ENCODE measurements at places on chromosomes 3 and 15.
A peak's percentile ranks its signal among the peaks of the same experiment; 100 is the strongest.

DNA sequence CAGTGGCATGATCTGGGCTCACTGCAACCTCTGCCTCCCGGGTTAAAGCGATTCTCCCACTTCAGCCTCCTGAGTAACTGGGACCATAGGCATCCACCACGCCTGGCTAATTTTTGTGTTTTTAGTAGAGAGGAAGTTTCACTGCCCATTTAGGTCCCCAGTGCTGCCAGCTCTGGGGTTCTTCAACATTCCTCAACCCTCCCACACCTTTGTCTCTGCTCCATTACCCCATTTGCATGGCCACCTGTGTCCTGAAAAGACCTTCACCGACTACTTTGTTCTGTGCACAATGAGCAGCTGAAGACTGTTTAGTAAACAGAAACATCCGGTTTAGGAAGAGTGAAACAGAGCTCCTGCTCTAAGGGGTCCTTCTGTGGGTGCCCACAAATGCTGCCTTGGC lies 92.0 kb downstream of the FAM43A start:
- DNase-seq, result peak; percentile 22

DNA sequence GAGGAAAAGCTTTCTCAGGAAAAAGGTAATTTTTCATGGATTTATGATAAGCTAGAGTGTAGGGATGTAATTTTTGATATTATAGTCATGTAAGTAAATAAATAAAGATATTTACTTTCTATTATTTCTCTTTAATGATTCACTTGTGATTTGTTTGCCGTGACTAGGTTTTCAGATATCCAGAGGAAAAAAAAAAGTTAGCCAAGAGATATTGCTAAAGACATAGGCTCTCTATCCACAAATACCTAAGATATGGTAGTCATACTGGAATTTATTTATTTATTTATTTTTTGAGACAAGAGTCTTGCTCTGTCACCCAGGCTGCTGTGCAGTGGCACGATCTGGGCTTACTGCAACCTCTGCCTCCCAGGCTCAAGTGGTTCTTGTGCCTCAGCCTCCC lies 59.9 kb downstream of the AP4E1 start:
- no peak for DNase-seq

DNA sequence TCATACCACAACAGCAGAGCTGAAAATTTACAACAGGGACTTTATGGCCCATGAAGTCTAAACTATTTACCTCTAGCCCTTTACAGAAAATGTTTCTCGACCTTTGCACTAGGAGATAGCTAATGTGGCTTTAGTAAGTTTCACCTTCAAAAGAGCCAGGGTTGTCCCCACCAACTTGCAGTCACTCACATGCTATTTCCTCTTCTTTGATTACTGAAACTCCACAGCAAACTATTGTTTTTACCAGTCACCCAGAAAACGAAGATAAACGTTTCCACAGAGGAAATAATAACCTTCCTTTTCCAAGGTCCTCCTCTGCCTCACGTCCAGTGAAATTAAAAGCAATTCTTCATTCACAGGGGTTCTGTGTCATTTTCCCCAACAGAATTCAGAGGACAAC lies 48.2 kb downstream of the WWTR1 start:
- no peak for DNase-seq

GRCh38 chr3:52873433-52874159 lies 23.8 kb downstream of the STIMATE start:
- no peak for DNase-seq

DNA sequence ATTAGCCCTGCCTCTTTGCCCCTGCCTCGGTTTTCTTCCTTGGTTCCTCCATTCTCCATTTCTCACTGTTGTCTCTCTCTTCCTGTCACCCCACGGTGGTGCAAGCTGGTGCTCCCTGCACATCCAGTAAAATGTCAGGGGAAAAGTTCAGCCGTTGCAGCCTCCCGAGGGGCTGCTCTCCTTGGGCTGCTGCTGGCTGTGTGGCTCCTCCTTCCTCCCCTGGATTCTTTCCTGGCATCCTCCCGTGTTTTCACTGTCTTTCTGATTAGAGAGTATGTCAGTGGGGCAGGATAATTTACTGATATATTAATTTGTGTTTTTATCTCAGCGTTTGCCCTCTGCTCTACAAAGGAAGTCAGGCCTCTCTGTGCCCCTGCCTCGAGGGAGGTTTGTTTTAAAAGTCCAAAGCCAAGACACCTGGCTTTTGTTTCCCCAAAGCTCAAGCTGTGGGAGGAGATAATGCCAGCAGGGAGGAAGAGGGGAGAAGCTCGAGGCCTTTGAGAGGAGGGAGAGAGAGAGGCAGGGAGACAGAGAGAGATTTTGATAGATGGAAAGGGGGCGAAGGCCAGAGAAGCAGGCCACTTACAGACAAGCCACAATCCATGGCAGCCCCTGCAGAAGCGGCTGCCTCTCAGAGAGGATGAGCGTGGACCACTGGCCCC lies 150.3 kb upstream of the NR2F2 start:
- DNase-seq, result no peak

DNA sequence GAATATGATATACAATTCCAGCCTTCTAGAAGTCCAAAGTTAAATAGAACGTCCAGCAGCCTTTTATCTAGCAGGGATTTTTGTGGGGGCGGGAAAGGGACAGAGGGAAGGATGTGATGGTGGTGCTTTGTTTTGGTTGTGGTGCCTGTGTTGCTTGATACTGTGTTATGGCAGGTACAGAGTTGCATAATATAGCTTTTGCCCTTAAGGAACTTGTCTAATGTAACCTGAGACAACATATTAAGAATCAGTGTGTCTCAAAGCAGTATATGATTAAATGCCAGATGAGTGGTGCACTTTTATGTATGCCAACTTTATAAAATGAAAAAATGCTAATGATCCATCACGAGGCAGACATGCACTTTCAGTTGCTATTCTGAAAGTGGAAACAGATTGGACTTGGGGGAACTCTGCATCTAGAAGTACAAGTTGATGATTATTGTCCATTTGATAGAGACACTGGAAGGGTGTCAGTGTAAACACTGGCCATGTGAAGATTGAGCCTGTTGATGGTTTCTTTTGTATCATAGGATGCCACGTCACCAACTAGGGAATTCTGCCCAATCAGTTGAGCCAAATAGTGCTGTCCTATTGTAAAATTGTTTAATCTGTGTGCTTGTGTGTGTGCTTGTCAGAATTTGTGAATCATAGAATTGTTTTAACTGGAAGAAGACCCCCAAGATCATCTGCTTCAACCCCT lies 23.0 kb downstream of the NEO1 start:
- DNase-seq, result no peak

DNA sequence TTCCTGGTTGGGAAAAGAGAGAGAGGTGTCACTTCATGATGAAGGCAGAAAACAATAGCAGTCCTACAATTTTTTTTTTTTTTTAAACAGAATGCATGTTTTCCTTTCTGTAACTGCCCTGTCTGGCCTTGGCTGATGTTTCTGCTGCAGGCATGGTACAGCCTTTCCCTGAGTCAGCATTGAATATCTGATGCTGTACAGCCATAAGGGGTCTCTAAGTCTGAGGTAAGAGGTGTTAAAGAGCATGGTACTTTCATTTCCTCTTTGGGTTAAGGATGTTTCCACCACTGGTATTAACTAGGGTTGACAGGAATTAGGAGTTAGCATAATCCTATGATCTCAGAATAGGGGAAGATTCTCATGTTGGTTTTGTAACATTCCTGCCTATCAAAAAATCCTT lies 147.4 kb downstream of the CHST2 start:
- no peak for DNase-seq

- no peak for DNase-seq
Measured at GRCh38 chr3:114417675-114418074, 123.8 kb downstream of the TIGIT start.

GRCh38 chr3:34567266-34567665 lies 768.8 kb downstream of the PDCD6IP start:
- no peak for DNase-seq

DNA sequence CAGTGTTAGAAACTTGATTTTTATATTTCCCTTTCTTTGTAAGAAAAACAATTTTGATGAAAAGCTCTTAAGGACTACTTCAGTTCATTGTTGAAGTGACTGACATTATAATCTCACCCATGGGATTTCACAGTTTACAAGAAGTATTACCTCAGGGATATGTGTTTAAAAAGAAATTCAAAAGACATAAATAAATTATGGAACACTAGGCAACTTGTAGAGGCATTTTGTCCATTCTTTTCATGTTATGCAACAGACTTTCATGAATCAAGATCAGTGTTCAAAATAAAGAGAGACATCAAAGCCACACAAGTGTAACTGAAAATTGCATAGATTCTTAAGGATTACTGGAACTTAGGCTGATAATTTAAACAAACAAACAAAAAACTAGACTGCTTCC lies 196.8 kb upstream of the AGTR1 start:
- no peak for DNase-seq

GRCh38 chr3:14174483-14174882 lies 3.9 kb downstream of the XPC start:
- no peak for DNase-seq

GRCh38 chr3:117633207-117633606 lies 923.6 kb downstream of the TUSC7 start:
- DNase-seq, result no peak

DNA sequence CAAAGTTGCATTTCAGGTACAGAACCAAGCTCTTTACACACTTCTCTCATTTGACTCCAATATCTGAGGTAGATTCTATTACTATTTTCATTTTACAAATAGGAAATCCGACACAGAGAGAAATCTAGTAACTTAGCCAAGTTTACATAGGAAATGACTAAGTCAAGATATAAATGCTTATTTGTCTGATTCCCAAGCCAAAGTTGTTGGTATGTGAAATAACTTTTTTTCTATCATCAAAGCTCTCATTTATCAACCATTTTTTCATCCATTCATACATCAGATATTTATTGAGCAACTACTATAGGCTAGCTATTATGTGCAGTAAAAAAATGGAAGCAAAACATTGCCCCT lies 89.2 kb upstream of the MITF start:
- no peak for DNase-seq

DNA sequence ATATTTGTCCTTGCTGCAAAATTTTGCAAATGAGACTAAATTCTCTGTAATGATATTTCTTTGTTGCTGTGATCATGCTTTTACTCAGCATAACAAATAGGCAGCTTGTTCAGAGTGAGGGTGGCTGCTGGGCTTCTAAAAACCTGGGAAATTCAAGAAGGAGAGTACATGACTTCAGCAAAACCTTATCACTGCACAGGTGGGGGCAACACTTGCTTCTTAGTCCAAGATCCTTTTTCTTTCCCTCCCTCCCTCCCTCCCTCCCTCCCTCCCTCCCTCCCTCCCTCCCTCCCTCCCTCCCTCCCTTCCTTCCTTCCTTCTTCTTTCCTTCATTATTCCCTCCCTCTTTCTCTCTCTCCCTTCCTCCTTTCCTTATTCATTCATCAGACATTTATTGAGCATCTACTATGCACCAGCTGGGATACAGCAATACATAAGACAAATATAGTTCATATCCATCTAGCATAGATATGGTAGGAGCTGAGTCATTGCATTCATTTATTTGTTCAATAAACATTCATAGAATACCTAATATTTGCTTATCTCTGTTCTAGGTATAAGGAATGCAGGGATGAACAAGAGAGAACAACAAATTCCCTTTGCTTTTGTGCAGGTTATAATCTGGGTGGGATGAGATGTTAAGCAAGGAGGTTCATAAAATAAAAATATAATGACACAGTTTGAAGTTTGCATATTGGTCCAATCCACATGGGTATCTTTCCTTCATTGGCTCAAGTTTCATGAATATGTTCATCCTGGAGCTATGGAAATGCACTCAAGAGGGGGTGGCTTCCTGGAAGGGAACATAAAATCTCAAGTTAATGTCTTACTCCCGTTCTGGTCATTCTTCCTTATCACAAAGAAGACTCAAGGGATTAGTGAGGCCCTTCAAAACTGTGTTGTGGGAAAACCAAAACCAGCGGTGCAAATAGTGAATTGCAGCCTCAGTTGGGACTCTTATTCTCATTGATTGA lies 210.7 kb downstream of the PDCD6IP start:
- no peak for DNase-seq

GRCh38 chr3:131907796-131908195 lies 127.0 kb downstream of the CPNE4 start:
- DNase-seq, result no peak

- peak; percentile 88 for DNase-seq
Measured at GRCh38 chr3:184338511-184338945, 1.1 kb downstream of the FAM131A start.

GRCh38 chr3:11690863-11691766 lies 47.4 kb upstream of the VGLL4 start:
- DNase-seq, result no peak

GRCh38 chr3:113253702-113254101 lies 42.3 kb downstream of the BOC start:
- DNase-seq, result no peak

DNA sequence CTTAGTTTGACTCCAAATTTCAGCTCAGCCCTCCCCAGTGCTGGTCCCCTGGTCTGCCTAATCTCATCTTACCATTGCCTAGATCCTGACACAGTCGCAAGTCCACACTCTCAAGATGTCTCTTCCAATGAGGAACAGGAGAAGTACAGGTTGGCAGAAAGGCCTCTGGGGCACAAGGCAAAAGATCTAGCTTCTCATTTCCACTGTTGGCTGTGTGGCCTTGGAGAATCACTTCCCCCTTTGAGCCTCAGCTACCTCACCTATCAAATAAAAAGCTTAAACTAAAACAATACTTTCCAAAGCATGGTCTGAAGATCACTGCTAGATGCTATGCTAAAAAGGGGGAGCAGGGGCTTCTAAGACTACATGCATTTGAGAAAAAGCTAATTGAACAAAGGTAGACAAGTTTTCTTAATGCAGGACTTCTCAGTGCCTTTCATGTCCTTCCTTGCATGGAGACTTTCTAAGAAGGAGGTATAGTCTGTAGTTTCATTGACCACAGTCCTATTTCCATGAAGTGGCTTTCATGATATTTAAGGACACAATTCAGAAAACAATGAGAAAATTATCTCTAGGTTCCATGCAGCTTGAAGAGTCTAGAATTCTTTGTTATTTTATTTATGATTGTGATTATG lies 118.0 kb upstream of the RAD18 start:
- no peak for DNase-seq

- DNase-seq, result no peak
Measured at GRCh38 chr15:52098323-52098722, 14.3 kb downstream of the BCL2L10 start.

GRCh38 chr3:4492208-4493013 lies 737 bp upstream of the ITPR1 start:
- DNase-seq, result no peak

DNA sequence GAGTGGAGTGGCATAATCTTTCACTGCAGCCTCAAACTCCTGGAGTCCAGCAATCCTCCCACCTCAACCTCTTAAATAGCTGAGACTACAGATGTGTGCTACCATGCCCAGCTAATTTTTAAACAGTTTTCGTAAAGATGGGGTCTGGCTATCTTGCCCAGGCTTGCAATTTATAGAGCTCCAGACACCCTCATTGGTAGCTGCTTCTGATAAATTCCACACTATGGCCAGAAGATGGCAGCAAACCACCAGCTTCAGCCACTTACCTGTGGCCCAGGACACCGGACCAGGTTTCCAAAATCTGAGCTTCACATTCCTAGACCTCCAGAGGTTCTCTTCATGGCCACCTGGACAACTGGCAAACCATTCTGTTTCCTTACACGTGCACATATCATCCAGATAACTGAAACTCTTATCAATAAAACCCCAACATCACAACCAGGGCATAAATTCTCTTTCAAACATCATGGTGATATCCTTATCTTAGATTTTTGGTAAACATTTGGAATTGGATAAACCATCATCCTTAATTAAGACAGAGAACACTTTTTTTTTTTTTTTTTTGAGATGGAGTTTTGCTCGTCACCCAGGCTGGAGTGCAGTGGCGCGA lies 28.9 kb downstream of the FBXW12 start:
- peak; percentile 62 for DNase-seq

- DNase-seq, result no peak
Measured at GRCh38 chr15:38066612-38067011, 132.2 kb downstream of the TMCO5A start.

GRCh38 chr3:32641356-32641755 lies 43.6 kb upstream of the CNOT10 start:
- no peak for DNase-seq
